ENCODE measurements at places on chromosomes 2 and 18. TPM values are rescaled to one million over a fixed set of nuclear protein-coding genes. Genes with fewer than 3 reads are reported as not detected.

RIT2 gene
- not detected for total RNA-seq

APLF gene
- total RNA-seq, result 0.46 TPM

CDK15 gene
- 0.06 TPM for total RNA-seq

ELAC1 gene
- 2.7 TPM for total RNA-seq

LIMS3 gene
- 4.6 TPM for total RNA-seq

ELOA2 gene
- total RNA-seq, result not detected

RBKS gene
- total RNA-seq, result 3.8 TPM

ATP6V1C2 gene
- 0.72 TPM for total RNA-seq

ANTXR1 gene
- total RNA-seq, result 310 TPM

ABCA12 gene
- total RNA-seq, result not detected

KIAA2012 gene
- not detected for total RNA-seq

TMEM182 gene
- 6.9 TPM for total RNA-seq

SOCS6 gene
- total RNA-seq, result 22.4 TPM

ECEL1 gene
- total RNA-seq, result 2.8 TPM

SMPD4 gene
- 36.6 TPM for total RNA-seq

ALPI gene
- not detected for total RNA-seq

RUFY4 gene
- total RNA-seq, result not detected

FSHR gene
- total RNA-seq, result not detected

IL1F10 gene
- not detected for total RNA-seq

STON1 gene
- 1.2 TPM for total RNA-seq

IL36B gene
- not detected for total RNA-seq

SRD5A2 gene
- total RNA-seq, result 0.05 TPM

LCT gene
- 0.02 TPM for total RNA-seq

DHRS9 gene
- total RNA-seq, result not detected

DPP10 gene
- 53.0 TPM for total RNA-seq

RMDN2 gene
- 3.3 TPM for total RNA-seq

SERPINB4 gene
- total RNA-seq, result not detected

NOP58 gene
- total RNA-seq, result 145 TPM

TDRD15 gene
- total RNA-seq, result not detected

TUBA3E gene
- not detected for total RNA-seq

TTN gene
- 2.0 TPM for total RNA-seq

KLHL41 gene
- not detected for total RNA-seq

ATP6V1B1 gene
- total RNA-seq, result 2.3 TPM

HOXD12 gene
- not detected for total RNA-seq

ATOH8 gene
- total RNA-seq, result 0.89 TPM

RAX gene
- not detected for total RNA-seq

C2orf72 gene
- total RNA-seq, result 2.0 TPM

PPP1R1C gene
- 2.7 TPM for total RNA-seq

RGPD3 gene
- 0.05 TPM for total RNA-seq

VWA3B gene
- not detected for total RNA-seq

POTEC gene
- total RNA-seq, result not detected

DCC gene
- 0.03 TPM for total RNA-seq

GRB14 gene
- 1.5 TPM for total RNA-seq

NDC80 gene
- 32.3 TPM for total RNA-seq

SLC35G4 gene
- not detected for total RNA-seq

KCNJ3 gene
- not detected for total RNA-seq

TYW5 gene
- total RNA-seq, result 16.6 TPM

MYO1B gene
- 47.5 TPM for total RNA-seq

TCF23 gene
- total RNA-seq, result not detected

ABHD1 gene
- 1.4 TPM for total RNA-seq

REG3A gene
- not detected for total RNA-seq

ATL2 gene
- total RNA-seq, result 132 TPM

GNAL gene
- total RNA-seq, result 8.6 TPM

NCKAP5 gene
- total RNA-seq, result 10.0 TPM

MYOM1 gene
- total RNA-seq, result 0.10 TPM

TTR gene
- not detected for total RNA-seq

RBM43 gene
- 3.2 TPM for total RNA-seq

SKOR2 gene
- not detected for total RNA-seq

Data from NCI-H460 (cell line).